ENCODE measurements at places on chromosomes 3 and 15.

GRCh38 chr15:55823699-55824340, 80.9 kb upstream of the PRTG start:
- DNase-seq = no peak

- no peak for DNase-seq
Measured at GRCh38 chr3:2454865-2455264, 356.2 kb downstream of the CNTN4 start.

- no peak for DNase-seq
Measured at GRCh38 chr15:66786708-66787488, 84.9 kb downstream of the SMAD6 start.

DNA sequence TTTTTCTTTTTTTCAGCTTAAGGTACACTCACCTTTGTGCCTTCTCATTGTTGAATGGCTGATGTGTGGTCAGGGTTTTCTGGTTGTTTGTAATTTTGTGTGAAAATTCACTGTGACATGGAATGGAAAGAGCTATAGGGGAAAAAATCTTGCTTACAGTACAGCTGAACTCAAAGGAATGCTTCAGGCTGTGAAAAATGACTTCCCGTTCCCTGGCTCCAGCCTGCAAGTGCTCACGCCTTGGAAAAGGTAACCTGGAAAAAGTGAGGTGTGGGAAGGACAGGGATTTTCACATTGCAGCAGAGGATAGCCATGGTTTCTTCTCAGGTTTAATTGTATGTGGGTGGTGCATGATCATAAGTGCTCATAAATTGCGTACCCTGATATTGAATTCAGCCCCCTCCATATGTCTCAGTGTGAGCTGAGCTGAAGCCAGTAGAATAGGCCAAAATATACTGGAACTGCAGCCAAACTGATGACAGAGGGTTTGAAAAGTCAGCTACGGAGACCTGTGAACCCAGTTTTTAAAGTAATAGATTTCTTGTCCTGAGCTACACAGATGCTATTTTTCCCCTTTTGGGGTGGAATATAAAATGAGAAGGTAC, 228.7 kb upstream of the RASGRP1 start:
- DNase-seq = no peak

GRCh38 chr3:30297112-30297511, 309.3 kb upstream of the TGFBR2 start:
- no peak for DNase-seq

DNA sequence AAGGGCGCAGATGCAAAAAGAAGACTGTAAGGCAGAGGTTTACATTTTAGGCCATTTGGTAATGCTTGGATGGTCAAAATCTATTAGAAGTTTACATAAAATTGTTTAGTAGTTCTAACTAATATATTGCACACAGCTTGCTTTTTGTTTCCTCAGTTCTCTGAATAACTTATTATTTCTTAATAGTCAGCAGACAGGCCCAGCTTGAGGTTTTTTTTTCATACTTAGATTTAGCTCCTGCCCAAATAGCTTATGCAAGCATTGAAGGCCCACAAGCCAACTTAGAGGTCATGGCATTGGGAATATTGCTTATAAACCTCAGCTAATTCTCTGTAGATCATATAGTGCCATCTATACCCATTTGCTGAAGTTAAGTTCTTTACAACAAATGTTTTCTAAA, 172.5 kb downstream of the RAP2B start:
- no peak for DNase-seq

DNA sequence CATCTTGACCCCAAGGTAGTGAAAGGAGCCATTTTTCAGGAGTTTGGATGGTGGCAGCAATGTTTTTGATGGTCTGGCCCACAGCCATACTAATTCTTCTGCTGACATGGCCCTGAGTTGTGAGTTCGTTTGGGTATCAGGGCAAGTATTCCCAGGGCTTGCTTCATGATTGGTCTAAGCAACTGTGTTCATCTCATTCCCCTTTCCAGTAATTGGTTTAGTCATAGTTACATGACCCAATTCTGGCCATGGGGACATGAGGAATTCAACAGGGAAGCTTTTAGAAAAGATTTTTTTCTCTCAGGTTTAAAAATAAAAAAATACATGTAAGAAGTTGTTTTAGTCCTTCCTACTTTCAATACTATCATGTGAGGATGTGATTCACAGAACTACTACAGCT, 150.5 kb upstream of the NPHP3 start:
- no peak for DNase-seq

- no peak for DNase-seq
Measured at GRCh38 chr15:85404918-85405866, 24.8 kb downstream of the AKAP13 start.

DNA sequence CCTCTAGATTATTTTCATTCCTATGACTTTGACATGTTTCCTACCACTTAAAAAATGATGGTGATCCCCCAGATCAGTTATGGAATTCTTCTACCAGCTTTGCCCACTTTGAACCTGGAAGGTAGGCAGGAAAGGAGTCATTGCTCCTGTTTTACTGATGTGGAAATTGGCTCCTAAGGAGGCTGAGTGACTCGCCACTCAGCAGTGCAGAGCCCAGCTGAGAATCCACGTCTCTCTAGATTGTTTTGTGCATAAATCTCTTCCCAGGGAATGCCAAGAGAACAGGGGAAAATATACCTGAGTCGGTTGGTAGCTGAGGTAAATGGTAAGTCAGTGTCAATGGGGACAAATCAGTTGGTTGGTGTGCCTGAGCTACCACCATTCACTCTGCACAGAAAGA, 4.7 kb downstream of the LTF start:
- DNase-seq = no peak

DNA sequence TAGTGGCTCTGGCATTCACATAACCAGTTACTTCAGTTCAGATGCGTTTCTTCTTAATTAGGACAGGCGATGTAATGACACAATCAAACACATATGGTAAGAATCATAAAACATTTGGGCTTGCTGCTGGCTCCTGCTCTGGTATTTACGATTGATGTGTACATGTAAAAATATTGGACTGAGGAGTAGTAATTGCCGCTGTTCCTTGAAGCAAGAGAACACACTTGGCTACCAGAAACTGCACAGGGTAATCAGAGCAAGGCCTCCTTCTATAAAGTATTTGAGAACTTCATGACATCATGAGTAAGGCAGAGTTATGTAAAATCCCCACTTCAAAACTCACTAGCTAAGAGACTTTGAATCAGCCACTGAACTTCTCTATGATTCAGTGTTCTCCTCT, 158.1 kb downstream of the SSR3 start:
- DNase-seq = no peak

GRCh38 chr15:70212963-70213315, 115.2 kb upstream of the TLE3 start:
- DNase-seq = no peak

GRCh38 chr3:33513262-33513863, 73.2 kb upstream of the UBP1 start:
- no peak for DNase-seq

- DNase-seq = no peak
Measured at GRCh38 chr3:123067689-123068600, 1.1 kb downstream of the PDIA5 start.

DNA sequence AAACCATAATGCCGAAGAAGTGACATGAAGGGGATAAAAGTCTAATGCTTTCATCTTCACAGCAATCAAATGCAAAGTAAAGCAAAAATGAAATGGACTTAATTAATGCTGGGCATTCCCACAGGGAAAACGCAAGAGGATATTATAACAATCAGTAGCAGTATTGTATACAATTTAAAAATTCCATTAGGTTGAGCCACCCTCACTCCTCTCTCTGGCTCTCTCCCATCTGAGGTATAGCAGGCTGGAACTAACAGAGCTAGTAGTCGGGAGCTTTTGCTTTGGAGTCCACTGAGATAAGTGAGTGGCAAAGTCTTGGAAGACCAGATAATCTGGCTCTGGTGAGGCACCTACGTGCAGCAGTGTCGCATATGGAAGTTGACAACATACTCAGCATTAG, 33.9 kb downstream of the DET1 start:
- no peak for DNase-seq

DNA sequence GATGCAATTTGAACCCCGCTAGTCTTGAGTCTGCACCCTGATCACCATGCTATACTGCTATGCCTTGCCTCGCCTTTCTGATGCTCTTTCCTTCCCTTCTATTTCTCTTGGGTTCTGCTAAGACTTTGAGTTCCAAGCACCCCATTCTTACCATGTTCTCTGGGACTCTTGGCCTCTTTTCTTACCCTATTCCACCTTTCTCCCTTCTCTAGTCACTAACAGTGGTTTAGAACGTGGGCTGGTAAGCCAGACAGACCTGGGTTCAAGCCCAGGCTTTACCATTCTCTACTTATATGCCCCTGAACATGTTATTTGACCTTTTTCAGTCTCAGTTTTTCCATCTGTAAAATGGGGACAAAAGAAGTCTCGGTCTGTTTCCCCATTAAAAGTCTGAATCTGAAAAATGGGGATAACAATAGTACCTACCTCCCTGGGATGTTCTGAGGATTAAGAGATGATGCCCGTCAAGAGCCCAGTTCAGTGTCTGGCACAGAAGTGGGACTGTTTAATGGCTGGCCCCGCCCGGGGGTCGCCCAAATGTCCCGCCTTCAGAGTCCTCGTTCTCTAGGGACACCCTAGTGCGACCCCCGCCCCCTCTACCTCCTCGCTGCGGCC, 376 bp downstream of the TADA3 start:
- DNase-seq = no peak

GRCh38 chr3:95277613-95278012, 1214.8 kb downstream of the NSUN3 start:
- no peak for DNase-seq
